Lung (tissue), 17 donors: ENCODE measurements at places on chromosomes 7 and 10. TPM values are rescaled to one million over a fixed set of nuclear protein-coding genes. Genes with fewer than 3 reads are reported as not detected.

AP1S1 gene
- polyA plus RNA-seq, result 66.9 TPM

TAS2R3 gene
- not detected for polyA plus RNA-seq

LRRC4 gene
- 8.1 TPM for polyA plus RNA-seq

SUGCT gene
- polyA plus RNA-seq, result 1.8 TPM

ARHGAP22 gene
- 3.3 TPM for polyA plus RNA-seq

TMUB1 gene
- 43.5 TPM for polyA plus RNA-seq

ODAD2 gene
- polyA plus RNA-seq, result 1.8 TPM

DOCK1 gene
- polyA plus RNA-seq, result 11.2 TPM

NEBL gene
- 27.7 TPM for polyA plus RNA-seq

AMZ1 gene
- polyA plus RNA-seq, result 0.13 TPM

KLF14 gene
- not detected for polyA plus RNA-seq

COL13A1 gene
- polyA plus RNA-seq, result 4.5 TPM

AKR1C4 gene
- 0.02 TPM for polyA plus RNA-seq

RAB19 gene
- polyA plus RNA-seq, result 0.24 TPM

ANKRD7 gene
- polyA plus RNA-seq, result 0.03 TPM

EPHB6 gene
- 8.5 TPM for polyA plus RNA-seq

SAP25 gene
- polyA plus RNA-seq, result 3.7 TPM

ADCYAP1R1 gene
- polyA plus RNA-seq, result 0.53 TPM

CCL26 gene
- 0.94 TPM for polyA plus RNA-seq

FXYD4 gene
- 0.65 TPM for polyA plus RNA-seq

ST8SIA6 gene
- 0.43 TPM for polyA plus RNA-seq

GPNMB gene
- polyA plus RNA-seq, result 47.7 TPM

COL17A1 gene
- 2.5 TPM for polyA plus RNA-seq
